ENCODE measurements at places on chromosomes 16 and 17. TPM values are rescaled to one million over a fixed set of nuclear protein-coding genes. Genes with fewer than 3 reads are reported as not detected.
A peak's percentile ranks its signal among the peaks of the same experiment; 100 is the strongest.

The CCL18 gene
- total RNA-seq, result not detected

DNA sequence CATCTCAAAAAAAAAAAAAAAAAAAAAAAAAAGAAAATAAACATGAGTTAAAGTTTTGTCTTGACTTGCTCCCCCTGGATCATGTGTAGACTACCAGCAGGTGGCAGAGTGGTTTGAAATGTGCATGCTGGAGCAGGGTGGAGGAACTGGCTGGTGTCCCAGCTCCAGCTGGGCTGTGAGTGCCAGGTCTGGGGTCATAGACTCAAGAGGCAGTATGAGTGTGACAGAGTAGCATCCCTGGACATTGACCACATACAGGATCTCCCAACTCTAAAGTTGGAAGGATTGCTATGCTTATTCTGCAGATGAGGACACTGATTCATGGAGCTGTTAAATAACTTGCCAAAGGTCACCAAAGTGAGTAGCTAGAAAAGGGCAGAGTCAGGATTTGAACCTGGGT is 198.0 kb upstream of the MPHOSPH6 start:
- peak; percentile 8 for DNase-seq

- DNase-seq, result peak; percentile 92
These were observed 172.8 kb upstream of the ZNF267 start for GRCh38 chr16:31700530-31701388.

The EVI2A gene
- total RNA-seq, result 28.1 TPM

DNA sequence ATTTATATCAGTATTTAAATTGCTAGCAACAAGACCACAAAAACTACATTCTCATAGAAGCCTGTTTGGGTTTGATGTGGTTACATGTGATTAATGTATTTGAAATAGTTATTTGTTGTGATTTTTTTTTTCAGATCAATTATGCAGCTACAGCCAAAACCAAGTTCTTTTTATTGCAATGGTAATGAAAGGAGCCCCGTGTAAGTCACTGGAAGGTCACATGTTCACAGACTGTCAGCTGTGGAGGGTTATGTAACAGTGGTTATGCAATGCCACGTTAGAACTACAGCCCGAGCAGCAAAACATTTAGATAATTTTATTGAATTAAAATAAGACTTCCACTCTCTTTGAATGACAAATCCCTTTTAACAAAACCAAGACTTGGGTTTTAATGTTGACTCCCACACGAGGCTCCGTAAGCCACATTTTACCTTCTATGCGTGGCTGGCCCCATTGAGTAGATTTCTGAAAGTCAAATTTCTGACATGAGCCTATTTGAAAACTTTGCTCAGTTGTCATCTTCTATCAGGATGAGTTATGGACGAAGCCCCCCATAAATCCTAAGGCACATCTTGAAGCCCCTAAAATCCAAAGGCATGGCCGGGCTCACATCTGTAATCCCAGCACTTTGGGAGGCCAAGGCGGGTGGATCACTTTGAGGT is 41.8 kb upstream of the SEC14L1 start:
- no peak for DNase-seq

GRCh38 chr16:679814-680624 is at the start of gene STUB1:
Gene STUB1 (plus strand): TSS chr16:680410. CDS start chr16:680526, 116 bp downstream.
- peak; percentile 91 for DNase-seq

DNA sequence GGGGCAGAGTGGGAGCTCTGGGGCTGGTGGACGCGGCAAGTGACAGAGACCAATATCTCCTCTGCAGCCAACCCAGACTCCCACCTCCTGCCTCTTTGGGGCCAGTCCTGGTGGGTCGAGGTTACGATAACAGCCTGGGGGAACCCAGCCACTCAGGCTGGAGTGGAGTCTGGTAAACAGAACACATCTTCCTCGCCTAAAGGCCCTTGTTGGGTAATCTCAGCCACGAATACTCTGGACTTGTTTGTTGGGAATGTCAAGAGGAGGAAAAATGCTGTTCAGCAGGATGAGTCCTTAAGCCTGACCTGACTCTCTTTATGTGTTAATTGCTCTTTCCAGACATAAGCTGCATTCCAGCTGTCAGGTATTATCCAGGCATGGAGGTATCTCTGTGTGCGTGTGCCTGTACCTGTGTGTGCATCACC is 8.0 kb upstream of the SPNS2 start:
- DNase-seq, result no peak

DNA sequence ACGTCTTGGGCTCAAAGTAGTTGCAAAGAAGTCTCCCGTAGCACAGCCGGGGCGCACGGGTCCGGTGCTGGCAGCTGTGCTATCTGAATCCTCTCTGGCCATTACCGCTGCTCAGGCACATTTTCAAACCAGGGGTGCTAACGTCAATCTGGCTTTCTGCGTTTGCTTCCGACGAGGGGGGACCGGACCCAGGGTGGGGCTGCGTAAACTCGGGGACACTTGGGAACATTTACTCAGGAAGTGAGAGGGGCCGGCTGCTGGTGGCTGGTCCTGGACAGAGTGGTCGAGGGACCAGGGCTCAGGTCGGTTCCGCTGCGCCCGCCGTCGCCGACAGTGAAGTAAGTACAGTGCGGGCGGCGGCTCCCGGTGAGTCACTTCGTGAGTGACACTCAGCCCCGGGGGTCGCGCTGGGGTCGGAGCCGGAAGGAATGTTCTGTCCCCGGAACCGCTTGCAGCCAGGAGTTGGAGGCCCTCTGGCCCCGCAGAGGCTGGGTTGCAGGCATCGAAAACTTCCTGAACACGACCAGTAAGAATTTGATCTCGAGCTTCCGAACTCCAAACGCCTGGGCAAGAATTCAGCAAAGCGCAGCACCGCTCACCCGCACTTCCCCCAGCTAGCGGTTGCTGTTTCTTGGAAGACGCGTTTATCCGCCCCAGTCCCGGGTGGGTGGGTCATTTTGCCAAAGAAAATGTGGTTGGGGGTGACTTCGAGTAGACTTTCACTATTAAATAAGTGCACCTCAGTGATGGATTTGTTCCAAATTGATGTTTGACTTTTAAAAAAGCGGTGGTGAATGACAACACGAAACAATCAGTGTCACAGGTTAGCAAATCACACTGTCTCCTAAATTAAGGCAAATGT is 1.4 kb upstream of the HS3ST3B1 start:
- DNase-seq, result no peak

The ZG16B gene
- 2.6 TPM for total RNA-seq

GRCh38 chr17:44919411-44919810 is 4.1 kb upstream of the GFAP start:
- no peak for DNase-seq

DNA sequence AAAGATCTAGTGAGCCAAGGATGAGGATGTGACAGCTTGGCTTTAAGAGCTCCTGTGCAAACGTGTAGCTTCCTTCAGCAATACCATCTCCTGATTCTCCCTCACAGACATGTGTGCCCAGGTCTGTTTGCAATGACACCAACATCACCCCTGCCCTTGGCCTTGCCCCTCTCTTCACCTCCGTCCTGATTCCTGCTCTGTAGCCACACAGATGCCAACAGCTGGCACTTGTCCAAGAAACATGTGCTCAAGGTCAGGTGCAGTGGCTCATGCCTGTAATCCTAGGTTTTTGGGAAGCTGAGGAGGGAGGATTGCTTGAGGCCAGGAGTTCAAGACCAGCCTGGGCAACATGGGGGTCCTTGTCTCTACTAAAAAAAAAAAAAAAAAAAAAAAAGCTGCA is 103.8 kb upstream of the CRHR1 start:
- DNase-seq, result no peak

GRCh38 chr17:38605841-38606645 is at the start of gene SRCIN1:
Gene SRCIN1 (minus strand): TSS chr17:38605952. CDS start chr17:38605705, 247 bp downstream.
- DNase-seq, result peak; percentile 72

DNA sequence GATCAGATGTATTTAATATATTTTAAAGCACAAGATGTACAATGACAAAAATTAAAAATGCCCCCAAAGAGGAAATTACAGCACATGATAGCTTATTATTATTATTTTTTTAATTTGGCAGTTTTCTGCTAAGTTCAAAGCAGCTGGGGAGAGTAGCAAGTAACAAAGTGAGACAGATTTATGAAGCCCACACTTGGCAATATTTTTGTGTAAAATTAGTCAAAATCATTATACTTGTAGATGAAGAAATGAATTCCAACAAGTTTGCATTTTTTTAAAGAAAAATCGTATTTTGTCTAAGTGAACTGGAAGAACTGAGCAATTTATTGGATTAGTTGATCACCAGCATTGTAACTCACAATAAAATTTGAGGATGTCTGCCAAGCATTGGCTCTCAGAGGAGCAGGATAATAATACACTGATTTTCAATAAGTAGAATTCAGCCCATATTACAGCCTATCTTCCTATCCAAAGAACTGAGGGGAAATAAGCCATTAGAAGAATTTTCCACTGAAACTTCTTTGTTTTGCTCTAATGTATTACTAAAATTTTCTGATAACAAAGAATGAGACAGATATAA is 215.6 kb downstream of the MAP2K6 start:
- no peak for DNase-seq

- DNase-seq, result no peak
These were observed 2.7 kb upstream of the ACE start for GRCh38 chr17:63474174-63474573.

- peak; percentile 71 for DNase-seq
These were observed 14.5 kb downstream of the GLIS2 start for GRCh38 chr16:4330277-4330874.

The HEATR9 gene
- total RNA-seq, result not detected

- DNase-seq, result no peak
These were observed 99.4 kb downstream of the KCNJ12 start for GRCh38 chr17:21475571-21475970.

The NXPH3 gene
- not detected for total RNA-seq

- DNase-seq, result peak; percentile 63
These were observed 21.0 kb upstream of the HERPUD1 start for GRCh38 chr16:56910654-56911539.

The CA4 gene
- not detected for total RNA-seq

DNA sequence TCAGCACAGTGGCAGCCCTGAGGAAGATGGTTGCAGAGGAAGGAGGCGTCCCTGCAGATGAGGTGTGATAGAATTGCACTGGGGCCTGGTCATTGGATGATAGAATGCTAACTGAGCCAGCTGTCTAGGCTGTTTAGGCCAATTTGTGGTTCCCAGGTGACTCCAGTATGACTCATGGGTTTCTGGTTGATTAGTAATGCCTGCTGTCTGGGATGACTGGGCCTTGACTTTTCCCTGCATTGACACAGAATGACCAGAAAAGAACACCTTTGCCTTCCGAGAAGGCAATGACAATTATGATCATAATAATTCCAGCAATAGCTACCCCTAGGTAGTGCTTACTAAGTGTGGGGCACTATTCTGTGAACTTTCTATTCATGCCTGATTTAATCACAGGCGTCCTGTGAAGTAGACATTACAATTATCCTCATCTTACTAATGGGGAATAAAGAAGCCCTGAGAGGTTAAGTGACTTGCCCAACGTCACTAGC is 31.5 kb downstream of the USP43 start:
- DNase-seq, result no peak

DNA sequence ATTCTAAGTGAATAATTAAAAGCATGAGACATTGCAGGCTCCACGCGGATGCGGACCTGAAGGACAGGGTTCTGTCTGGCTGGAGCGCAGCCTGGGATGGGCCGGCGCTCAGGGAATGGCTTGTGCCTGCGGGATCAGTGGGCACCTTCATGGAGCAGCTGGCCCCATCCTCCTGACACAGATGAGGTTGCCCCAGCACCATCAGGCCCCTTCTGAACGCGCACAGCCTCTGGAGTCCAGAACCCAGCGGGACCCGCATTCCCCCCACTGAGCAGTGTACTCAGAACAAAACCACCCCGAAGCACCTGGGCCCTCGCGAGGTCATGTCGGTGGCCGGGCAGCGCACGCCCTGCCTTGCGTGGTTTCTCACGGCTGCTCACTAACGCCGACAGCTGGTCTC is 70.5 kb upstream of the CHMP6 start:
- no peak for DNase-seq

- DNase-seq, result no peak
These were observed 86.3 kb upstream of the TNRC6C start for GRCh38 chr17:77872199-77872598.

DNA sequence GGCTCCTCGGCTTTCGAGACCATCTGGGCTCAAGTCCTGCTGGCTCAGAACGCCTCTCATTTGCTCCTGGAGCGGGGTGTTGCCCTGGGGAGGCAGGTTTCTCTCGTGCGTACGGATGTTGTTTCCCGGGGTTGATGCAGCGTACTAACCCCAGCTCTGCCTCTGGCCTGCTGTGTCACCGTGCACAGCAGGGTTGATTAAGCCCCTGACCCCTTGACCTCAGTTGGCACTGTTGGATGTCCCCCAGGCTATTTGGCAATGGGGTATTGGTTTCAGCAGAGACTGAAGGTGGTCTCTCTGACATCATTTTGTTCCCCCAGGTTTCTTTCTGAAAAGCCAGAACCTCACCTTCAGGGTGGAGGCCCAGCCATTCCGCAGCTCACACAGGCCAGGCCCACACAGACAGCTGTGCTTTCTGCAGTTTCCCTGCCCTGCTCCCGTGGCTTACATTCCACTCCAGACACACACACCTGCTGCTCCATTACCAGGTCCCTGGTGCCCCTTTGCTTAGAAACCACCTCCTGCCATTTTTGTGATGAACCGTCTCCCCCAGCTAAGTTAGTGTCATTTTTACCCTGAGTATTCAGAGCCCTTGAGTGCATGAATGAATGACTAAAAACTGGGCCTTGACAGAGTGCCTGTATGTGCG is 233.5 kb downstream of the CCDC182 start:
- no peak for DNase-seq

GRCh38 chr17:64130559-64131001 is 636 bp upstream of the ERN1 start:
- DNase-seq, result peak; percentile 31

- DNase-seq, result peak; percentile 67
These were observed 42.8 kb upstream of the ZC3H18 start for GRCh38 chr16:88527186-88527936.

- DNase-seq, result no peak
These were observed 791.3 kb upstream of the SOX9 start for GRCh38 chr17:71329310-71330098.

DNA sequence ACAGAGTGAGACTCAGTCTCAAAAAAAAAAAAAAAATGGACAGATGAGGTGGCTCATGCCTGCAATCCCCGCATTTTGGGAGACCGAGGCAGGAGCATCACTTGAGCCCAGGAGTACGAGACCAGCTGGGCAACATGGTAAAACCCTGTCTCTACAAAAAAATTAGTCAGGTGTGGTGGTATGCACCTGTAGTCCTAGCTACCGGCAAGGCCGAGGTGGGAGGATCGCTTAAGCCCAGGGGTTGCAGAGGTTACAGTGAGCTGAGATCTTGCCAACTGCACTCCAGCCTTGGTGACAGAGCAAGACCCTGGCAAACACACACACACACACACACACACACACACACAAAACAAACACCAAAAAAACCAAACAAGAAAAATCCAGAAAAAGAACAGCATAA is 7.7 kb upstream of the ENGASE start:
- DNase-seq, result no peak
